Effector CD8-positive, alpha-beta T cell (primary cell): ENCODE measurements at places on chromosomes 6 and 20.

- no peak for DNase-seq
These were observed 16.2 kb downstream of the DNAJC5 start for GRCh38 chr20:63911176-63911575.

DNA sequence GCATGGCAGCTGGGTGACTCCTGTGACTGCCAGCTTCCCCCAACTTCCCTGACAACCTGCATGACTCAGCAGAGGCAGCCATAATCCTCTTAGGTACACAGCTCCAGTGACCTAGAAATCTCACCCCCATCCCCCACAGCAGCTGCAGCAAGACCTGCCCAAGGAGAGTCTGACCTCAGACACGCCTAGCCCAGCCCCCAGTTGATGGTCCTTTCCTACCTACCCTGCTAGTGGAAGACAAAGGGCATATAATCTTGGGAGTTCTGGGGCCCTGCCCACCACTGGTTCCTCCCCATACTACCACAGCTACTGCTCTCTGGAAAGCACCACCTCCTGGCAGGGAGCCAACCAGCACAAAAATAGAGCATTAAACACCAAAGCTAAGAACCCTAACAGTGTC is 90.2 kb downstream of the F13A1 start:
- DNase-seq: no peak

DNA sequence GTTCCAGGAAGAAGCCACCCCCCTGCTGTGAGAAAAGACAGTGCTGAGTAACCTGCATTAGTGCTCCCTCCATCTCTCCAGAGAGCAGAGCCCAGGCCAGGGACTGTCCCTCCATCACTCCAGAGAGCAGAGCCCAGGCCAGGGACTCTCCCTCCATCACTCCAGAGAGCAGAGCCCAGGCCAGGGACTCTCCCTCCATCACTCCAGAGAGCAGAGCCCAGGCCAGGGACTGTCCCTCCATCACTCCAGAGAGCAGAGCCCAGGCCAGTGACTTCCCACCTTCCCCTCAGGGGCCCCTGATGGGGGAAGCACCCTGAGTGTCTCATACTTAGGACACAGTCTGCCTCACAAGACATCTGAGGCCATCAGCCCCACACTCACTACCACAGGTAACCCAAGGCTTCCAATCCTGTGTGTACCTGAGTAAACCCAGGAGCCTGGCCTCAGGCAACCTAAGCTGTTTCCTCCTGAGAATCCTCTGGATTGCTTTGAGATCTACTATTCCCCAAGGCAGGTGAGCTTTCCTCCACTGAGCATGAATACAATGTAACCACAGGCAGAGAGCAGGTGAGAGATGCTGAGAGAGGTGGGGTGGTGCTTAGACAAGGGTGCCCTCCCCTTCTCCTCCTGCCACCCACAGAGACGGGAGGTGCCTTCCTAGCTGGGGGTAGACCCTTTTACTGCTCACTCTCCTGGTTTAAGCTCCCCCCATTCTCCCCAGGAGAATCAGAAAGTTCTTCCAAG is 4.9 kb downstream of the TBXT start:
- DNase-seq: no peak

DNA sequence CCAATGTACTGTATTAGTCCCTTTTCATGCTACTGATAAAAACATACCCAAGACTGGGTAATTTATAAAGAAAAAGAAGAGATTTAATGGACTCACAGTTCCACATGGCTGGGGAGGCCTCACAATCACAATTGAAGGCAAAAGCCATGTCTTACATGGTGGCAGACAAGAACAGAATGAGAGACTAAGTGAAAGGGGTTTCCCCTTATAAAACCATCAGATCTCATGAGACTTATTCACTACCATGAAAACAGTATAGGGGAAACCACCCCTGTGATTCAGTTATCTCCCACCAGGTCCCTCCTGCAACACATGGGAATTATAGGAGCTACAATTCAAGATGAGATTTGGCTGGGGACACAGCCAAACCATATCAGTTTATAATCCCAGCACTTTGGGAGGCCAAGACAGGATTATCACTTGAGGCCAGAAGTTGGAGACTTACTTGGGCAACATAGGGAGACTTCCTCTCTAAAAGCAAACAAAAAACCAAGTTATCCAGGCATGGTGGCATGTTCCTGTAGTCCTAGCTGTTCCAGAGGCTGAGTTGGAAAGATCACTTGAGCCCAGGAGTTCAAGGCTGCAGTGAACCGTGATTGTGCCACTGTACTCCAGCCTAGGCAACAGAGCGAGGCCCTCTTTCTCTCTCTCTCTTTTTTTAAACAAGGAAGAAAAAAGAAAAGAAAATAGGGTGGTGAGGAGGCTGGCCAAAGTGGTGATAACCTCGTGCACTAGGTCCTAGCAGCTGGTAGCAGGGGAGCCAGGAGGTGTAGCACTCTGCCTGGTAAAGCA is 22.9 kb upstream of the DDR1 start:
- DNase-seq: no peak
